Placental epithelial cell (primary cell): ENCODE measurements at places on chromosomes 2 and 18. TPM values are rescaled to one million over a fixed set of nuclear protein-coding genes. Genes with fewer than 3 reads are reported as not detected.

SERPINB3 gene
- not detected in 2 replicates for total RNA-seq

GALNT5 gene
- total RNA-seq, result 9.0 and 16.5 TPM in 2 replicates

SATB2 gene
- 0.22 and 1.2 TPM in 2 replicates for total RNA-seq

INHBB gene
- total RNA-seq, result 0.39 and 0.76 TPM in 2 replicates

TCF23 gene
- total RNA-seq, result not detected in 2 replicates

RTP5 gene
- not detected in 2 replicates for total RNA-seq

IL1F10 gene
- 0.43 TPM in 1 of 2 replicates, not detected in the other for total RNA-seq
